ENCODE measurements at places on chromosomes 6 and 20.

DNA sequence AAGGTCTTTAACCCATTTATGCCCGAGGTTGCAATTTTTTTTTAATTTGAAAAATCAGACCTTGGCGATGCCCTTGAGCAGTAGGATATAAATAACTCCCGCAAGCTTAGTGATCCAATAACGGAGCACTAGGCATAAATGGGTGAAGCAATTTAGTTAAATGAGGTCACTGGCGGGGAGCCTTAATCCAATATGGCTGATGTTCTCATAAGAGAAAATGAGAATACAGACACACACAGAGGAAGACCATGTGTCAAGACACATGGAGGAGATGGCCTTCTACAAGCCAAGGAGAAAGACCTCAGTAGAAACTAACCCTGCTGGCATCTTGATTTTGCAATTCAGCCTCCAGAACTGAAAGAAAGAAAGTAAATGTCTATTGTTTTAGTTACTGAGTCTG is 735 bp downstream of the SIRPG start:
- DNase-seq = no peak

- no peak for DNase-seq
These were observed 66.5 kb downstream of the NOX3 start for GRCh38 chr6:155389130-155389529.

- peak; percentile 61 for DNase-seq
These were observed 711.3 kb upstream of the GJE1 start for GRCh38 chr6:141421378-141421777.

GRCh38 chr6:158803733-158804143 is 15.4 kb downstream of the EZR start:
- no peak for DNase-seq

Data from non-pigmented ciliary epithelial cell (primary cell).